ENCODE measurements at places on chromosomes 16 and 17. TPM values are rescaled to one million over a fixed set of nuclear protein-coding genes. Genes with fewer than 3 reads are reported as not detected.

Gene SLC13A2
- not detected for total RNA-seq

Gene ZNF200
- total RNA-seq = 12.4 TPM

Gene USP6
- 0.08 TPM for total RNA-seq

Gene CACNG1
- total RNA-seq = 0.13 TPM

Gene CA7
- not detected for total RNA-seq

Gene CLEC19A
- not detected for total RNA-seq

Gene PRSS22
- total RNA-seq = 23.9 TPM

Gene NPIPB13
- total RNA-seq = 19.8 TPM

Gene ZNF624
- total RNA-seq = 3.9 TPM

Gene ACE
- total RNA-seq = 4.5 TPM

Gene CA4
- total RNA-seq = 1.4 TPM

Gene ERN1
- 12.1 TPM for total RNA-seq

Gene KRT12
- total RNA-seq = not detected

Gene MYH13
- not detected for total RNA-seq

Gene CTRB1
- total RNA-seq = 2.7 TPM

Gene TM4SF5
- total RNA-seq = not detected

Gene CCL2
- total RNA-seq = 513 TPM

Gene CNGB1
- total RNA-seq = not detected

Gene HOXB6
- 196 TPM for total RNA-seq

Gene TP53TG3B
- total RNA-seq = 0.18 TPM

Gene CBX8
- 15.3 TPM for total RNA-seq

Gene KRT35
- total RNA-seq = not detected

Gene CD300E
- total RNA-seq = not detected

Gene TOP2A
- 230 TPM for total RNA-seq

Gene MARVELD3
- 0.08 TPM for total RNA-seq

Gene ZSCAN10
- 0.21 TPM for total RNA-seq

Gene TMIGD1
- total RNA-seq = not detected

Gene FKBP10
- total RNA-seq = 190 TPM

All from Panc1 (cell line).